ENCODE measurements at places on chromosomes 4 and X. TPM values are rescaled to one million over a fixed set of nuclear protein-coding genes. Genes with fewer than 3 reads are reported as not detected.

- DNase-seq, result peak; percentile 94
These were observed 158.7 kb downstream of the SPRY1 start for GRCh38 chr4:123555233-123555806.

- DNase-seq, result peak; percentile 80
These were observed 46.0 kb upstream of the TMPRSS11F start for GRCh38 chr4:68175562-68176155.

DNA sequence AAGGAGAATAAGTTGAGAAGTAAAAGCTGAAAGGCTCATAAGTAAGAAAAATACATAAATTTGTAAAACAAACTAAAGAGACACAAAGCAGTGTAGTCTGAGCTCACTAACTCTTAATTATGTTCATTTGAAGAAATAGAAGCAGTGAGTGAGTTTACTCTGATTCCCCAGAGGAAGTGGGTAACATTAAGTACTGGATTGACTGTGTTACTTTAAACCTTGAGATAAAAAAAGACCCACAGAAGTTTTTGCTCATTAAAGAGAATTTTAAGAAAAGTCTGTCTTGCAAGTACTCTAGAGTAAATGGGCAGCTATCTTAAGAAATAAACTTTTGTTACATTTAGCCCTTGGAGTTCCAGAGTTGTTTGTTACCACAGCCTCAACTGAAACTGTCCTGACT is 2466.9 kb downstream of the PCDH7 start:
- no peak for DNase-seq

DNA sequence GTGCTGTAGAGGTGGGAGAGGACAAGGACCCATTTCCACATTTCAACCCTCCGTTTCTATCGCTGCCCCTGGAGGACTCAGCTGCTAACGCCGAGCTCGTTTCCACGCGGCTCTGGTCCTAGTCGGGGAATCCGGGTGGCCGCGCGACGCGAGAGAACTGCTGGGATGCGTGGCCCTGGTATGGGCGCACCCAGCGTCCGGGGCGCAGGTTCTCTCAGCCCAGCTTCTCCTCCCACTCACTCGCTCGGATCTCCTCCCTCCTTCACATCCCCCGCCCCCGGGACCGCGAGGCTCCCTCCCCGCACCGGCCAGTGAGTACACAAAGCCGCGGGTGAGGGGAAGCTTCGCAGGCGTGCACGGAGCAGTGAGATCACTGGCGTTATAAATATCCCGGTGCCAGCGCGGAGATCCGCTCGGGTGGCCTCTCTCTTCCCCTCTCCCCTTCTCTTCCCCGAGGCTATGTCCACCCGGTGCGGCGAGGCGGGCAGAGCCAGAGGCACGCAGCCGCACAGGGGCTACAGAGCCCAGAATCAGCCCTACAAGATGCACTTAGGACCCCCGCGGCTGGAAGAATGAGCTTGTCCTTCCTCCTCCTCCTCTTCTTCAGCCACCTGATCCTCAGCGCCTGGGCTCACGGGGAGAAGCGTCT is at the start of gene FGF5:
FGF5 (plus strand) TSS at position 412 of the 649 bp plus-strand sequence; CDS start at position 573, 161 bp downstream.
- DNase-seq, result peak; percentile 77

GRCh38 chr4:69835766-69836165 is 24.2 kb downstream of the SULT1E1 start:
- DNase-seq, result no peak

- DNase-seq, result no peak
These were observed 462.3 kb downstream of the DMD start for GRCh38 chrX:32749070-32749469.

GRCh38 chr4:69860052-69860451 is at the start of gene SULT1E1:
Gene SULT1E1, minus strand, starts transcription at chr4:69860145. Its CDS starts 2,501 bp downstream, at chr4:69857644.
- no peak for DNase-seq

DNA sequence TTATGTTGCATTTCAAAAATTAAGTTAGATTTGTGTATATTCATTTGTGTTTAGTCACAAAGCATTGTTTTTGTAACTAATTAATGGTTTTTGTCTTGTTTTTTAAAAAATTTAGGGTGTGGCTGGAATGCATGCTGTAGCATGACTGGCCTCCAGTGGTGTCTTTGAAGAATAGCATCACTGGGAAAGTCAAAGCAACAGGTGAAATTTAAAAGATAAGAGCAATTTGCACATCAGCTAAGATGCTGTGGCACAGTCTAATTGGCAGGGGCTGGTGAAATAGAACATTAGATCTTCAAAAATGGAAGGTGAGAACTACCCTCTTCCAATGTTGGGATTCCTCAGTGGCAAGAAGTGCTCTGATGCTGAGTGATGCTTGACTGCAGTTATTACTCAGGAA is 45.3 kb downstream of the ANK2 start:
- DNase-seq, result peak; percentile 29

- DNase-seq, result no peak
These were observed 25.5 kb downstream of the AP1AR start for GRCh38 chr4:112257098-112257497.

GRCh38 chr4:169999923-170000322 is 26.3 kb downstream of the MFAP3L start:
- no peak for DNase-seq

GRCh38 chr4:172851534-172851933 is 317.1 kb upstream of the GALNT7 start:
- DNase-seq, result no peak

- no peak for DNase-seq
These were observed 108.0 kb downstream of the CHIC2 start for GRCh38 chr4:53956454-53956853.

DNA sequence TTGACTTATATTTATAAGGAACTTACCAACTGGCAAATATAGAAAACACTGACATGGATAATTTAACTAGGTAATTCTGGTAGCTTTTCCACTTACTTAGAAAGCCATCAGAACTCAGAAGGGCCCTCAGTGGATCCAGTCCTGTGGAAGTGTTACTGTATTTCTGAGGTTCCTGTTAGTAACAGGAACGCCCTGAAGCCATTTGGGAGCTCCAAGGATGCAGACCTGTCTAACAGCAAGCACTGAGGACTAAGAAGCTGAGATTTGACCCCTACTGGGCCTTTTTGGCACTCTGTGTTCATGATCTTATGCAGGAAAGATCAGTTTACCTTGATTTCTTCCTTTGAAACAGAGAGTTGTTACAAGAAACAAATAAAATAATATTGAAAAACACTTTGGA is 46.0 kb upstream of the TLL1 start:
- no peak for DNase-seq

DNA sequence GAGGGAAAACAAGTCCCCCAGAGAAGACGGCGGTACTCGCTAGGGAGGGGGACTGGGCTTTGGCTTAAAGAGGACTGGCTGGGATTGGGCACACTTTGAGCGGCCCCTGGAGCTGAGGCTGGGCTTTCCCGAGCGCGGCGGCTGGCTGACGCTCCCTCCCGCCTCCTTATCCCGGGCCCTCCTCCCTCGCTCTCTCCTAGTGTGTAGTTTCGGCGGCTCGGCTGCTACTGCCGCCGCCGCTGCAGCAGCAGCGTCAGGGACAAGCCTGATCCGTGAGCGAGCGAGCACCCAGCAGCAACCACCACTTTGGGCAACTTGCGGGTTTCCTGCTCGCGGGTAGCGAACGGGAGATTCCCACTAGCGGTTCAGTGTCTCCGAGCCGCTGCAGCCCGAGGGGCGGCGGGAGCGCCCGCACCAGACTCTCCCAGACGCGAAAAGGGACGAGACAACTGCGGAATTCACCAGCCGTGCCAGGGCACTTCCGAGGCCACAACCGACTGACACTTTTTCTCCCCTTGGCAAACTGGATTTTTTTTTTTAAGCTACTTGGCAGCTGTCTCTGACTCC is 632 bp upstream of the PCDH7 start:
- peak; percentile 83 for DNase-seq

- peak; percentile 62 for DNase-seq
These were observed 32.5 kb downstream of the DLG3 start for GRCh38 chrX:70476934-70477733.

- no peak for DNase-seq
These were observed 33.1 kb downstream of the ENPEP start for GRCh38 chr4:110508827-110509710.

HMGN5 gene
- 5.6 TPM for total RNA-seq

OTUD5 gene
- total RNA-seq, result 56.2 TPM

All from kidney (tissue), 22 donors.